ENCODE measurements at places on chromosomes 1 and 21.

GRCh38 chr1:221069178-221069903 lies 190.1 kb downstream of the HLX start:
- no peak for DNase-seq

GRCh38 chr1:200869753-200870391 lies 2.9 kb upstream of the GPR25 start:
- no peak for DNase-seq

DNA sequence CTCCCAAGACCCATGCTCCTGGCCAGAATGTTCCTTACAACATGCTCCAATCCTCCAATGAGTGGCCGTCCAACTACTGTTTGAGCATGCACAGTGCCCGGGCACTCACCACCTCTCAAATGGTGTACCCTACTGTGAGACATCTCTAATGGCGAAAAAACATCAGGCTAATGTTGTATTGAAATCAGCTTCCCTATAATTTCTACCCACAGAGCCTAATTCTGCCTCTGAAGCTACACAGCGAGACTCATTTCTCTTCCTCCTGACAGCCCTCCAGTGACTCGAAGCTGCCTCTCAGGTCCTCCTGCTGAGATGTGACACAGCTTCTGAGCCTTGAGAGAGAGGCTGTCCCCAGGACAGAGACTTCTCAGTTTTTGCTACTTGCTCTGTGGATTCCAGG lies 130.7 kb downstream of the FAM78B start:
- DNase-seq = no peak

GRCh38 chr1:154304664-154305337 lies 16.1 kb upstream of the AQP10 start:
- DNase-seq = no peak

DNA sequence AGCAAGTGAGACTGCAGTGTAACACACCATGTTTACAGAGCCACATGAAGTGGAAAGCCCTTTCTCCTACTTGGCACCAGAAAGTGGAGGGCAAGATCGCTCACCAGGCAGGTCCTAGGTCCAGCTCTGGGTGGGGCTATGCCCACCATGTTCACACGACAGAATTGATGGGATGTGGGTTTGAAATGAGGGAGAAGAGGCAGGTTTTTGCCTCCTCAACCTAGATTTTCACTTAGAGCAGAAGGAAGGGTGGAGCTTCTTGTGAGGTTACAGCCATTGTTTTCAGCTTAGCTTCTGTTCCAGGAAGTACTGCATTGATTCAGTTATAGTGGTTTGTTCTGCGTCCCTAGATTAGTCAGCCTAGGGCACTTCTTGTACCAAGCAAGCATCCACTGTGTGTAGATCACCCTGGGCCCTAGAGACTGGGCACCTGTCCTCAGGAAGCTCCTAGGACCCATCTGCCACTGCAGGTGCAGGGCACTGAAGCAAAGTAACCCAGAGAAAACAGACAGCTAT lies 2.3 kb downstream of the CD53 start:
- DNase-seq = no peak

GRCh38 chr1:231284441-231284840 lies 43.4 kb downstream of the GNPAT start:
- DNase-seq = no peak

Measured in cortex of kidney (tissue), 1 donor.